Kidney (tissue), 22 donors: ENCODE measurements at places on chromosomes 11 and 22. TPM values are rescaled to one million over a fixed set of nuclear protein-coding genes. Genes with fewer than 3 reads are reported as not detected.

DNA sequence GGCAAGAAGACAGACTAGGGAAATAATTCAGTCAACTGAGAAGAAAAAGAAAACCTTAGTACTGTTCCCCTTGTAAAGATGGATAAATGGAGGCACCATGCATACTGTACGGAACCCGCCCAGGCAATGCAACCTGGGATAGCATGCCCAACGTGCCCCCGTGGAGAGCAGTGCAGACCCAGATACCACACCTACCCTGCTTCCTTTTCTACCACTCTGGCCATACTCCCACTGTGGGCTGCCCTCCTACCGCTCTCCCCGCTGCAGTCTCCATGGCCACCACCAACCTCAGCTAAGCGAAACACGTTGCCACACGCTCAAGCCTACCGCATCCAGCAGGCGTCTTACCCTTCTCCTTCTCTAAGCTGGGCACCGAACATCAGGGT lies 117.4 kb upstream of the SERPIND1 start:
- H3K36me3 ChIP-seq = no peaks in the 10 kb centered on the region
- H3K4me3 ChIP-seq = no peak overlapping the region
- peaks cover 2% of the 10 kb centered on the region for H3K27me3 ChIP-seq
- DNase-seq = no peak

GRCh38 chr22:49867303-49868265 lies 13.9 kb downstream of the ZBED4 start:
- no peak for DNase-seq
- no peaks in the 10 kb centered on the region for H3K27me3 ChIP-seq

- H3K4me1 ChIP-seq = no peaks in the 10 kb centered on the region
- H3K36me3 ChIP-seq = no peaks in the 10 kb centered on the region
- no peak overlapping the region for H3K27ac ChIP-seq
Observed at GRCh38 chr11:79258576-79258975, 182.3 kb downstream of the TENM4 start.

The PHF21B gene
- 2.8 TPM for total RNA-seq

The SLC22A8 gene
- total RNA-seq = 0.41 TPM

The NOX4 gene
- 13.0 TPM for total RNA-seq
